SK-N-DZ (cell line): ENCODE measurements at places on chromosomes 2 and 18.

GRCh38 chr2:5319493-5319892 is 372.7 kb upstream of the SOX11 start:
- no peak for DNase-seq

DNA sequence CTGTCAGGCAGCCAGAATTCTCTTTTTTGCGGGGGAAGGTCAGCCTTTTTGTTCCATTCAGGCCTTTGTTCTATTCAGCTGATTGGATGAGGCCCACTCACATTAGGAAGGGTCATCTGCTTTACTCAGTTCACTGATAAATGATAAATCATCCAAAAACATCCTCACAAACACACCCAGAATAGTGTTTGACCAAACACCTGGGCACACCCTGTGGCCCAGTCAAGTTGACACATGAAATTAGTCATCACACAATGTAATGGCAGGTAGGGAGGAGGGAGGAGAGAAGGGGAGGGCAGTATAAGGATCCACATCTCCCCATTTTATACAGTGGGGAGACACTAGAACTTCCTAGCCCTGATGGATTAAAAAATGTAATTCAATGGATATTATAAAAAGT is 8.3 kb upstream of the RMC1 start:
- DNase-seq, result no peak

DNA sequence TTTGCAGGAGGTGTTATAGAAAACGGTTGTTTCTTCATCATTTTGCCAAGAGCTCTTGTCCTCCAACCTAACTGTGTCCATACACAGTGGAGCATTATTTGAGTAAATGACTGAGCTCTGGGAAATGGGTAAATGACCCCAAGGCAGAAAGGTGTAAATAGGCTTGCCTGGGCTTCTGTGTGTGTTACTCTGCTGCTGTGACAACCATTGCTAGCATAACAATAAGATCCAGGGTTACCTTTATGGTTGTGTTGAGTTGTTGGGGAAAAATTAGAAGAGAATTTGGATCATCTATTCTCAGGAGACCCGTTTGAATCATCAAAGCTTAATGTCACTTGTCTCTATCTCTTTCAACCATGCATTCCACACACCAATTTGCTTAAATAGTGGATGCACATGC is 672.7 kb downstream of the DPP10 start:
- no peak for DNase-seq

DNA sequence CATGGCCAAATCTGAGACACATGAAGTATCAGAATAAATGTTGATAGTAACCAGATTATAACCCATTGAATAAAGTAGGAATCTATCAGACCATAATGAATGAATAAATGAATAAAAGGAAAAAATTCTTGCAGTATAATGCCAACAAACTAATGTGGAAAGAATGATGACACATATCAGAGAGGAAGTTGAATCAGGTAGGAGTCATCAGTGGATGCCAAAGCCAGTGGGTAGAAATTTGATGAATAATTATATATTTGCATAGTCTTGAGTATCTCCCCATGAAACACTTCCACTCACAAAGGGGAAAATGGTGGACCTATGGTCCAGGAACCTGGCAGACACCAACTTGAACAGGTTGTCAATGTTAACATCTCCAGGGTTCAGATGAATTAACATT is 68.6 kb downstream of the GALNT3 start:
- no peak for DNase-seq

DNA sequence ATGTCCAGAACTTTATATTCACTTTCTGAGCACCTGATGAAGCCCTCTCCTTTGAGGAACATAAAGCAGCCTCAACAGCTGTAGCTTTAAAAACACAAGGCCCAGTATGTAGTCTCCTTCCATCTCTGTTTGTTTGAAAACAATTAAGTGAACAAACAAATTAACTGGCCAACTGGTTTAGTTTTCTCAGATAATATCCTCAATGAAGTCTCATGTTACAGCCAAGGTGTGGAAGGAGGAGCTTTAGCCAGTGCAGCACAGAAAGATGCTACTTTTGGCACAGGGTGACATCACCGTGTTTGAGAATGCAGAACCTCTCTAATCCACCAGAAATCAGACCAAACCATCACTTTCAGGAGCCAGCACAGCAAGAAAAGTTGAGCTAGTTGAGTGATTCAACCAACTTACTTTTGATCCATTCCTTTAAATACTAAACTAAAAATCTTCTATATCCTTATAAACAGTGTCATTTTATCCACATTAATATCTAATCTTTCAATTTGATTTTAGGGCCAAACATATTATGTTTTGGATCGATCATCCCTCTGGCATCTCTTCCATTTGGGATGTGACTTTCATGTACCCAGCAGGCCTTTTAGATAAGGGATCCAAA is 488.7 kb downstream of the ARHGAP15 start:
- no peak for DNase-seq

DNA sequence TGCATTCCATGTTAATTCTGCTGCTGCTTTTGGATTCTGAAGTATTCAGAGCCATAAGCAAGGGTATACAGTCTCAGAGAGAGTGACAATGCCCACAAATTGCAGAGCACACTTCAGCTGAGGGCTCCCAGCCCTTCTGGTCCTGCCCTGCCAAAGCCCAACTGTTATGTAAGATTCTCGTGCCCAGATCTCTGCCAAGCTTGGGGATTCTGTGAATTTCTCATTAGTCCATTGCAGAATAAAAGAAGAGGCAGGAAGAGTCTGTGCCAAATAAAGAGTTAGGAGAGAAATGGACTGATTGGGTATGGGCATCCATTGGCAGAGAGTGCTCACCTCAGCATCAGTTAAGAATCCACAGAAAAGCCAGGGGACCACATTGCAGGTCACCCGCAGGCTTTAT is 112.0 kb upstream of the PNPT1 start:
- no peak for DNase-seq
